ENCODE measurements at places on chromosomes 7 and 10. TPM values are rescaled to one million over a fixed set of nuclear protein-coding genes. Genes with fewer than 3 reads are reported as not detected.

The ITIH5 gene
- total RNA-seq: 21.4 TPM

The FIGNL1 gene
- total RNA-seq: 21.9 TPM

The ST8SIA6 gene
- 0.53 TPM for total RNA-seq

The GPR15LG gene
- total RNA-seq: 335 TPM

The A1CF gene
- total RNA-seq: not detected

The STEAP1 gene
- 27.7 TPM for total RNA-seq

The SPDYE1 gene
- not detected for total RNA-seq

The HOXA13 gene
- not detected for total RNA-seq

- no peak for DNase-seq
Observed at GRCh38 chr10:12961416-12962205, 39.9 kb downstream of the CCDC3 start.

DNA sequence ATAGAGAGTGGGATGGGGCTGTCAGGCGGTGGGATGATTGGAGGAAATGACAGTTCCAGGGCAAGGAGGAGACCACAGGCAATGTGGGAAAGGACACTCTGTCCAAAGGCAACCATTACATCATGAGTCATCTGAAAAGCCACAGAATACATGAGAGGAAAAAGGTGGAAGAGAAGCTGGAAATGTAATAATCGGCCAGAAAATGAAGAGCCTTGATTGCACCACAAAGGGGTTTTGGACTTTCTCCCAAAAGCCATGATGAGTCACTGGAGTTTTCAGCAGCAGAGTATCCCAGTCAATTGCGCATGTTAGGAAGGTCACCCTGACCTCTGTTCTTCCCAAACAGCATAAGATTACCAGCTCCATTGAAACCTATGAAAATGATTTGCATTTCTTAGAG is 222.0 kb downstream of the LHFPL3 start:
- DNase-seq: no peak

- no peak for DNase-seq
Observed at GRCh38 chr10:116538456-116538855, 7.3 kb upstream of the PNLIP start.

GRCh38 chr7:70214071-70214470 is 615.8 kb downstream of the AUTS2 start:
- DNase-seq: no peak

DNA sequence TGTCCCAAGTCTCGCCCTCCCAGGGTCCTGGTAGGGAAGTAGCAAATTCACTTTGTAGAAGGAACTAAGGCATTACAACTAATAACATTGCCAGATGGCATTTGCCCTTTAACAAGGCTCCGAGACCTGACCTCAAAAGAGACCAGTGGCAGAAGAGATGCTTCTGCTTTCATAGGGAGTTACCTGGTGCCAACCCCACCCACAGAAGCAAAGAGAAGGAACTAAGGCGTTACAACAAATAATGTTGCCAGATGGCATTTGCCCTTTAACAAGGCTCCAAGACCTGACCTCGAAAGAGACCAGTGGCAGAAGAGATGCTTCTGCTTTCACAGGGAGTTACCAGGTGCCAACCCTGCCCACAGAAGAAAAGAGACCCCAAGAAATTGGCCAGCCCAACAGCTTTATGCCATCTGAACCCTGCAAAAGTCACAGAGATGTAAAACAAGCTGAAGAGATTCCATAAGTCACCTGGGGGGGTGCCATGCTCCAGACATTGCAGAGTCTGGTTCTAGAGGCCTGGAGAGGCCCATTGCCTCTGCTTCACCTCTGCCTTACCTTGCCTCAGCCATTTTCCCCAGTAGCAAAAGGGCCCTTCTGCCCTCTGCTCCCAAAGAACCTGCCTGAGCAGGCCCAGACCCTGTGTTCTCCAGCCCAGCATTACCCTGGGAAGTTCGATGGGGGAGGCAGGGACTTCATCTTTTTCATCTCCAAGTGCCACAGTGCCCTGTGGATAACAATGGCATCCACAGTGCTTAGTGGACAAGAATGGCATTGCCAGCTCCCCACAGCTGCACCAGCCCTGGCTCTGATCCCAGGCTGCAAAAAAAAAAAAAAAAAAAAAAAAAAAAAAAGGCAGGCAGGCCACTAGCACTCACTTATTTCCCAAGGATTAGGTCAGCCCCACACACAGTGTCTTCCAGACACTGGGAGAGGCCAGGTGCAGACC is 179.5 kb upstream of the PLXNA4 start:
- DNase-seq: no peak

- no peak for DNase-seq
Observed at GRCh38 chr7:964401-965231, 10.1 kb upstream of the ADAP1 start.

DNA sequence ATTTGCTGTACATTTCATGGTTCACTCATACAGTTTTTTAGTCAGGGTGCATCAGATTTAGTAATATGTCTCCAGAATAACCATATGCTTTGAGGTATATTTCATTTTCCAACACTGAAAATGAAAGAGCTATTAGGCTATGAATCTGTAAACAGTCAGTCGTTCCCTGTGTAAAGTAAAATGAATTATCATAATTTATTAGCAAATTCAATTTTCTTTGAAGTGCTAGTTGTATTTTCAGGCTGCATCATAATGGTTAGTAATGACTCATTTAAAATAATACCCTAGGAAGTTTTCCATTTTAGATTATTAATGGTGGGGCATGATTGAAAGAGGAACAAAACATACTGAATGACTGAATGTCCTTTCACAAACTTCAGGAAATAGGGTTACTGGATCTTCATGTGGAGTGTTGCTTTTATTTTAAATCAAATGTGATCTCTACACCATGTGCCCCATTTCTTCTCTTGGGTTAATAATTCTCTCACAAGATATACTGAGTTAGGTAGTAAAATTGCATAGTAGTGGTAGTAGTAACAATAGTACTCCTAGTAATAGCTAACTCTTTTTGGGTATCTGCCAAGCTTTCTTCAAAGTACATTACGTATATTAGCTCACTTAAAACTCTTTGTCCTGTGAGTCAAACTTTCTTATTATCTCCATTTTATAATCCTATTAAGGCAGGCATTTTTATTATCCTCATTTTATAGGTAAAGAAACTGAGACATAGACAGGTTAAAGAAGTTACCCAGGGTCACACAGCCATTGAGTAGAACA is 476.5 kb downstream of the SUGCT start:
- no peak for DNase-seq

DNA sequence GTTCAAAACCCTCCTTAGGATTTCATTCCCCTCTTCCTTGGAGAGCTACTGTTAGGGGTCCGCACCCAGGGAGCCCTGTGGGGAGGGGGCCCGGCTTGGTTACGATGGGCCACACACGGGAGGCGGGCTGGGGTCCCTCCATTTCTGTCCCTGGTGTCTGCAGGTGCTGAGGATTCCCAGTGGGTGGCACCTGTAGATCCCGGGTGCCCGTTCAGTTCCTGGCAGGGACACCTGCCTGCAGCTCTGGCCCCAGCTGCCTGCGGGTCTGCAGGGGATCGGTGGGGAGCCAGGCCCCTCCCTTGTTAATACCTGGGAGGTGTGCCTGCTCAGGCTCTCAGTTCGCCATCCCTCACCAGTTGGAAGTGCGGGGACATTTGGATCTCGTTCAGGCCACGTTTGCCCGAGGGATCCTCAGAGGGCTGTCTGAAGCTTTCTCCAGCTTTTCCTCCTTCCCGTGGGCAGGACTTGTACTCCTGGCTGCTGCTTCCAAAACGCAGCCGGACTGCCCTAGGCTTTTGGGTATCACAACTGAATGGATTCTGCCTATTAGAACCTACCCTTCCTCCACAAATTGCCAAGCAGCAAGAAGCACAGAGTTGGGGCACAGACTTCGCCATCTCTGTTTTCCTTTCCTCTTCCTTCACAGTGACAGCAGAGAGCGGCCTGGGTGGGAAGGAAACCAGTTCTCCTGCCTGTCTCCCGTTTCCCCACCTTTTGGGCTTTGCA is 22.3 kb upstream of the IL15RA start:
- DNase-seq: no peak

DNA sequence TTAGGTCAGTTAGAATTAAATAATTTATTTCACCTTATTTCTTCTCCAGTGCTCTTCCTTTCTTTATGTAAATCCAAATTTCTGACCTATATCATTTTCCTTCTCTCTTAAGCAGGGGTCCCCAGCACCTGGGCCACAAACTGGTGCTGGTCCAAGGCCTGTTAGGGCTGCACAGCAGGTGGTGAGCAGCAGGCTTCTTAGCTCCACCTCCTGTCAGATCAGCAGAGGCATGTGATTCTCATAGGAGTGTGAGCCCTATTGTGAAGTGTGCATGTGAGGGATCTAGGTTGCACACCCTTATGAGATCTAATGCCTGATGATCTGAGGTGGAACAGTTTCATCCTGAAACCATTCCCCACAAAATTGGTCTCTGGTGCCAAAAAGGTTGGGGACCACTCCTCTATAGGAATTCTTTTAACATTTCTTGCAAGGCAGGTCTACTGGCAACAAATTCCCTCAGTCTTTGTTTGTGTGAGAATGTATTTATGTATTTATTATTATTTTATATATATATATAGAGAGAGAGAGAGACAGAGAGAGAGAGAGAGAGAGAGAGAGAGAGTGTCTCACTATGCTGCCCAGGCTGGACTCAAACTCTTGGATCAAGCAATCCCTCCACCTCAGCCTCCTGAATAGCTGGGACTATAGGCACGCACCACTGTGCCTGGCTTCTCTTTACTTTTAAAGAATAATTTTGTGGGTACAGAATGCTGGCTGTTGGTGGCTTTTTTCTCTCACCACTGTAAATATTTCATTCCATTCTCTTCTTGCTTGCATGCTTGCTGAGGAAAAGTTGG is 4.3 kb upstream of the ABCC2 start:
- DNase-seq: no peak

- no peak for DNase-seq
Observed at GRCh38 chr7:91345449-91345848, 81.2 kb downstream of the FZD1 start.

DNA sequence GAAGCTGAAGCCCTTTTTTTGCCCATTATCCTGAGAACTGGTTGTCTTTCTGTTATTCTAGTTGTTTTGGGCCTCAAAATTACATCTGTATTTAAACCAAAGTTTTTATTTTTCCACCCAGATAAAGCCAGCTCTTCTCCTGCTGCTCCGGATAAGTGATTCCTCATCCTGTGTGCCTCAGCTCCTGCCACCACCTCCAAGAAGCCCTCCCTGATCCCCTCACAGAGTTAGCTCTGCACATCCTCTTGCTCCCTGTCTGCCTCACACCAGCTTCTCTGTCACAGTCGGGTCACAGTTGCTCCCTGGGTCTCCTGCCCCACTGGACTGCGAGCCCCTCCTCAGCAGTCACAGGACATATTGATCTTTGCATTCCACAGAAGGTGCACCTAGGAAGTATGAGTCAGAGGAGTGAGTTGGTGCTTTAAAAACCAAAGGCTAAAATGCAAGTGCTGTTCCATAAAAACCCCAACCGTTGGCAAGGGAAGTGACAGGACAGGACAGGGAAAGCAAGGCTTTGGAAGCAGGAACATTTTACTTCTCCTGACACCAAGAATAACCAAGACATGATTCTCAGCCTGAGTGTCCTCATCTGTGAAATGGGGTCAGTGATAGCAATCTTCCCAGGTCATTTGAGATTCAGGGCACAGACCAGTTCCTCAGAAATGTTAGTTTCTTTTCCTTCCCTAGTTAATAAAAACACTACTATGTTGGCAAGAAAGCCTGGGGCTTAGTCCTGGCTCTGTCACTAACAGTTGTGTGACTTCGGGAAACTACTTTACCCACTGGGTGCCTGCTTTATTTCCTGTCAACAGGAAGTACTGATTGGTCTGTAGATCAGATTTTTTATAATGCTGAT is 36.5 kb upstream of the EEPD1 start:
- DNase-seq: no peak

GRCh38 chr10:49471532-49471931 is 67.4 kb downstream of the ERCC6 start:
- DNase-seq: no peak

DNA sequence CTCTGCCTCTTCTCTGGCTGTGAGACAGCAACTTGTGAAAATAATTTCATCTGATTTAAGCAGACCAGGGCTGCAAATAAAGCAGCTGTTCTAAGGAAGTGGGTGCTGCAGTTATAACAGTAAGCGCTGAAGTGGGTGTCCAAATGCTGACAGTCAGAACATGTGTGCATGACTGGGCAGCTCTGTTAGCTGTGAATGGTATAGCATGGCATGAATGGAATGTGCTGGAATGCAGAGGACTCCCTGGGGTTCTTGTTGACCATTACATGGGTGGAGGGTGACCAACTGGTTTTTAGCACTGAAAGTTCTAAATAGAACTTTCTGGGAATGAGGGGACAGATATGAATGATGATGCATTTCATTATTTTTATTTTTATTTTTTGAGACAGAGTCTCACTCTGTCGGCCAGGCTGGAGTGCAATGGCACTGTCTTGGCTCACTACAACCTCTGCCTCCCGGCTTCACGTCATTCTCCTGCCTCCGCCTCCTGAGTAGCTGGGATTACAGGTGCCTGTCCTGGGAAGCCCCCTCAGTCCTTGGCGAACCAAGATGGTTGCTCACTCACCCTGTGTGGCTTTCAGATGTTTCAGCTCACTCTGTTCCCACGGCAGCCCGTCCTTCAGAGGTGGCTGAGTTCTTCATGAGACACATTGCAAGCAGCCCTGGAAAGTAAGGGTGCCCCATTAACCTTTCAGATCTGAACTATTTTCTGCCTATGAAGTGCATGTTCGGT is 319.8 kb upstream of the PHYHIPL start:
- no peak for DNase-seq

DNA sequence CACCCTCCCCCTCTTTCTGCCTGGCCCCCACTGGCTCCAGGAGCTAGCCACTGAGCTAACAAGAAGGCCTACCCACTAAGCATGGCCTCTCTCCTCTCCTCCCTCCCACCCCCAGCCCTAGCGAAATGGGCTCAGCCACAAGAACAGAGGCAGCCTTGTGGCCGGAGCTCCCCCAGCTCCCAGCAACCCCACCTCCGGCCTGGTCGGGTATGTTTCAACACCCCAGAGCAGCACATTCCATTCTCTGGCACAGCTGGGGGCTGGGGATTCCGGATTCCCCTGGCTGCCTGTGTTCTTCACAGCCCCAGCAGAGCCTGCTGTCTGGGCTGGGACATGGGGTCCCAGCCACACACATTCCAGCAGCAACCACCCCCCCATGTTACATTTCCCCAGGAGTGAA is 9.0 kb downstream of the SFRP5 start:
- DNase-seq: no peak

- no peak for DNase-seq
Observed at GRCh38 chr7:95334447-95334846, 10.1 kb upstream of the PON1 start.

DNA sequence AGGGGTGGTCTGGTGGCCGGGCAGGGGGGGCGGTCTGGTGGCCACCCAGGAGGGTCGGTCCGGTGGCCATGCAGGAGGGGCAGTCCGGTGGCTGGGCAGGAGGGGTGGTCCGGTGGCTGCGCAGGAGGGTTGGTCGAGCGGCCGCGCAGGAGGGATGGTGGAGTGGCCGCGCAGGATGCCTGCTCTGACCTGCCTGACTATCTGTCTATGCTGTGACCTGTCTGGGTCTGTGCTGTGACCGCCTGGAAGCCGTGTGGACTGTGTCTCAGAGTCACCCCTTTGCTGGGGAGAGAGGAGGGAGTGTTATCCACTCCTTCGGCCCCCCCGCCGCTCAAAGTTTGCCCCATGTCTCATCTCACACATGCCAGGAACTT is 113.2 kb downstream of the ACTR3B start:
- DNase-seq: no peak
